ENCODE measurements at places on chromosomes 16 and 17.

DNA sequence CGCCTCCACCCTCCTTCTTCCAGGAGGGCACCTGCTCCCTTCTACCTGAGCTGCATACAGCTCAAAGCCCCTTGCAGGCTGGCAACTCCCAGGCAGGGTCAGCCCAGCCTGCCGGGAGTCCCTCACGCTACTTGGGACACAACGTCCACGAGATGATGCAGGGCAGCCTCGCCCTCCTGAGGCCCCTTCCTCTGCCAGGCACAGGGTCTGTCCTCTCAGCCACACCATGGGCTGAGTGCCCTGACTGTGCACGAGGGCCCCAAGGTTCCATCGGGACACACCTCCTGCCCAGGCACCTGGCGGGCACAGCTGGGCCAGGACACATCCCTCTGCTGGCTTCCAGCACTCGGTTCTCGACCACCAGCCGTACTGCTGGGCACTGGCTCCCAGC lies 30.9 kb upstream of the ZC3H18 start:
- no peak for DNase-seq

DNA sequence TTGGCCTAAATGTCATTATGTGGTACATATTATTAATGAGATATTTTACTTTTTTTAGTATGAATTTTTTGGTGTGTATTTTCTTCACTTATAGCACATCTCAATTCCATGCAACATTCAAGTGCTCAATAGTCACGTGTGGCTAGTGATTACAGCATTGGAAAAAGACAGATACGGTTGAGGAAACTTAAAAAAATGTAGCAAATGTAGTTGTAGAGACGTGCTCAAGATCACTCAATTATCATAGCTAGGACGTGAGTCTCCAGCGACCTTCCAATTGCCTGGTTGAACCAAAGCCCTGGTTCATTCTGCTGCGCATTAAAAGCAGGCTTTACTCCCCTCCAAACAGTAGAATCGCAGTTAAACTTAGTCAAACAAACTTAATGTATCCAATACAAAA lies 1.2 kb upstream of the LIG3 start:
- no peak for DNase-seq

- DNase-seq = no peak
Observed at GRCh38 chr16:57366544-57367040, 5.7 kb upstream of the CX3CL1 start.

- no peak for DNase-seq
Observed at GRCh38 chr17:77321649-77322513, 181.1 kb downstream of the SEC14L1 start.

DNA sequence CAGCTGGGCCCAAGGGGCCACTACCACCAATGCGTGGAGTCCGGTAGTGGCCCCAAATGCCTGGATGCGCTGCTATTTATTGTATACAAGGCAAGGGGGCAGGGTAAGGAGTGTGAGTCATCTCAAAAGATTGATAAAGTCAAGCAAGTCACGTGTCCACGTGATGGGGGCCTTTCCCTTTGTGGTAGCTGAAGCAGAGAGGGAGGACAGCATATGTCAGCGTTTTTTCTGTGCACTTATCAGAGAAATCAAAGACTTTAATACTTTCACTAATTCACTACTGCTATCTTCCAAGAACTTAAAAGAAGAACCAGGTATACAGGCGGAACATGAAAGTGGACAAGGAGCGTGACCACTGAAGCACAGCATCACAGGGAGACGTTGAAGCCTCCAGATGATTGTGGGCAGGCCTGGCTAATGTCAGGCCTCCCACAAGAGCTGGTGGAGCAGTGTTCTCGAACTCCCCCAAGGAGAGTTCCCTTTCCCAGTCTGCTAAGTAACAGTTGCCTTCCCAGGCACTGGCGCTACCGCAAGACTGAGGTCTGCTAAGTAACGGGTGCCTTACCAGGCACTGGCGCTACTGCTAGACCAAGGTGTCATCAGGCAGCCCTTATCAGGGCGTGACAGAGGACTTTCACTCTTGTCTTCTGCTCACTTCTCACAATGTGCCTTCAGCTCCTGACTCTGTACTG lies 10.8 kb upstream of the ASB16 start:
- no peak for DNase-seq

DNA sequence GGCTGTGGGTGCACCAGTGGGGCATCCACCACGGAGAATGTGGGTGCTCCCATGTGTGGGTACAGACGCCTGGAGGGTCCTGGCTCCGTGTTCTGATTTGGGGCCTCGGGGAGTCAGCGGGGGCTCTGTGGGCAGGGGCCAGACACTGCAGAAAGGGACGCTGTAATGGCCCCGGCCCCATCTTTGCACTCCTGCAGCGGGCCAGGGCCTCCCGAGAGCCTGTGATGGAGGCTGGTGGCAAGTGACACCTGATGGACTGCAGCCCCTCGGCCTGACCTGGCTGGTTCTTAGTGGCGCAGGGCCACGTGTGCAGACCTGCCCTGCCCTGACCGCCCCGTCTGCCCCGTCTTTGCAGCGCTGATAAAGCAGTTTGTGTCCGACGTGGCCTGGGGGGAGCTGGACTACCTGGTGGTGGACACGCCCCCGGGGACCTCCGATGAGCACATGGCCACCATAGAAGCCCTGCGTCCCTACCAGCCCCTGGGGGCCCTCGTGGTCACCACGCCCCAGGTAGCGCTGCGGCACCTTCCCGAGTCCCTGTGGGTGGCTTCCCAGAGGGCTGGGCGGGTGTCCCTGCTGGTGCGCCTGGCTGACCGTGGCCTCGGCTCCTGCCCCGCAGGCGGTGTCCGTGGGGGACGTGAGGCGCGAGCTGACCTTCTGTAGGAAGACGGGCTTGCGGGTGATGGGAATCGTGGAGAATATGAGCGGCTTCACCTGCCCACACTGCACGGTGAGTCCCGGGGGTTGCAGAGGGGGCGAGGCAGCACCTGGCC lies 4.7 kb downstream of the NUBP2 start:
- DNase-seq = no peak

DNA sequence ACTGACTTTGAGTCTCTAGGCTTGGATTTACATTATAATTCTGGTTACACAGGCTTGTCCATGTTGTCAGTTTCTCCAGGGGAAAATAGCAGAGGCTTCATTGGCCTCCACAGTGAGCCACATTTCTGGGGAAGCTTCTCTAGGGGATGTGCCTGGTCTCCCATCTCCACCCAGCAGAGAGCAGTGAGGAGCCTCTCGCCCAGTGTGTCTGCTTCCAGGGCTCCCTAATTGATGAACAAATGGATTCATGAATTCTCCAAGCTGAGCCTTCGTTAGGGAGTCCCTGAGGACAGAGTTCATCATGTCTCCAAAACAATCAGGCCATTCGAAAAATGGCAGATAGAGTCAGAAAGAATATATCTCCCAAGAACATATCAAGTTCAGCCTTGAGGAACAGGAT lies 162.4 kb upstream of the TOX3 start:
- DNase-seq = no peak

DNA sequence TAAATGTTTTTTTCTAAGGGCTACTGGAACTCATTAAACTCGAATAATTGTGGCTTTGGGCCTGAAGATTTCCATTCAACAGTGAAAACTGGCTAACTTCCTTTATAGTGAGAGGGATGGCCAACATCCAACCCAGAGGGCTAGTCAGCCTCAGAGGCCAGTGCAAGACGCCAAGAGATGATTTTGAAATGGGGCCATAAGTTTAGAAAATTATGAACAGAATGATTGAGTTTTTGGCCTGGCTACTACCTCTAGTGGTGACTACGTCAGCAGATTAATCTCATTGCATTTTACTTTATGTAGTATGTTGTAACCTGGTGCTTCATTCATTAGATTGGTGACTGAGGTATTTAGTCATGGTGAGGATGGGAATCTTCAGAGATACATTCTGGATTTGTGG lies 28.4 kb downstream of the HAPSTR1 start:
- DNase-seq = no peak

Measured in stimulated activated CD4-positive, alpha-beta T cell treated with anti-CD3 and anti-CD28 coated beads, Interleukin-1b, Interleukin-23, amount 100 ng/mL, for 4 hours (primary cell).